ENCODE measurements at places on chromosomes 1 and 21. TPM values are rescaled to one million over a fixed set of nuclear protein-coding genes. Genes with fewer than 3 reads are reported as not detected.

Gene CD5L
- total RNA-seq, result not detected

Gene HOOK1
- total RNA-seq, result 0.14 TPM

Gene RIT1
- 59.4 TPM for total RNA-seq

Gene PRDM16
- total RNA-seq, result not detected

Gene HCRTR1
- total RNA-seq, result 4.6 TPM

Gene MYOC
- total RNA-seq, result not detected

Gene LRRIQ3
- 0.56 TPM for total RNA-seq

Gene DNAJC28
- 2.6 TPM for total RNA-seq

Gene S100B
- not detected for total RNA-seq

Gene FCGR3A
- not detected for total RNA-seq

Gene MRAP
- not detected for total RNA-seq

Gene RAB3B
- 1.0 TPM for total RNA-seq

Gene PRDX6
- total RNA-seq, result 251 TPM

Gene SPRR3
- not detected for total RNA-seq
